ENCODE measurements at places on chromosomes 16 and 17.

- DNase-seq: no peak
These were observed 125.2 kb downstream of the CDH11 start for GRCh38 chr16:64996641-64997040.

DNA sequence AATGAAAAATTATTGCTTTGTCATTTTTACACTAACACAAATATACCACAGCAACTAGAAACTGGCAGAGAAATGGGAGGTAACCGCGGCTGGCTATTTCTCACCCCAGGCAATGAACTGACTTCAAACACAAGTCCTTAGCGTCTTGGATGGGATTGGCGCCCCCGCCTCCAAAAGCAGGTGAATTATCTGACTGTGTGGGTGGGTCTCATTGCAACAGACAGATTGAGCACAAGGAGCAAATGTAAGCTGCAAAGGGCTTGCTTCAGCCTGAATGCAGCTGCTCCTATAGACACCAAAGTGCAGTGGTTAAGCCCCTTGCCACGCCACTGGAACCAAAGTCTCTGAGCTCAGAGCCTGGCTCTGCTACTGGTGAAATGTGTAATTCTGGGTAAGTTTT is 225.0 kb downstream of the XYLT1 start:
- DNase-seq: no peak

- no peak for DNase-seq
These were observed 29.4 kb upstream of the NAT9 start for GRCh38 chr17:74805591-74805991.

DNA sequence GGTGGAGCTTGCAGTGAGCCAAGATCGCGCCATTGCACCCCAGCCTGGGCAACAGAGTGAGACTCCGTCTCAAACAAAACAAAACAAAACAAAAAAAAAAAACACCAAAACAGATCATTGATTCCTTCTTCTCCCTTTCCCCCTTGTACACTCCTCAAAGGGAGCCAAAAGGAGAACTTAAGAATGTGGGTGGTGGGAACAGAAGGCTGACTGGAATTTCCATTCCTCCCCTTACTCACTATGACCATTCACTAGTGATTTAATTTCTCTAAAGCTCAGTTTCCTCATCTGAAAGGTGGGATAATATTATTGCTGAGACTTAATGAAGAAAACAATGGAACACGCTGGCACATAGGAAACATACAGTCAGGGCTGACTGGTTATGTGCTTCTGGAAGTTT is 17.1 kb upstream of the HNF1B start:
- DNase-seq: no peak

DNA sequence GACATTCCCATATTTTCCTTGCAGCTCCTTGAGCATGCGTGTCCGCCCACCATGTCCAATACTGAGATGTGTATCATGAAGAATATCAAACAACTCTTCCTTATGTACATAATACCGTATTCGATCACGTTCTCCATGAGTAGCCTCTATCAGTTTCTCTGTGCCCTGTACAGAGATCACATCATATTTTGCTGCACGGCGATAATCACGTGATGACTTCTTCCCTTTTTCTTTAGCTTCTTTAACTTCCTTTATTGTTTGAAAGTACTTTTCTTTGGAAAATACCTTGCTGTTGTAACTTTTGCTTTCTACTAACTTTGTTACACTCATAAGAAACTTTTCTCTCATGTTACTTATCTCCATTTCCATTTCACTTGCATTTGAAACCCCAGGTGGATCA is 6.6 kb downstream of the KRABD2 start:
- no peak for DNase-seq

GRCh38 chr17:79046197-79046915 is 22.4 kb downstream of the C1QTNF1 start:
- DNase-seq: no peak

- peak; percentile 76 for DNase-seq
These were observed at the start of gene PRKCB for GRCh38 chr16:23835390-23836077. Gene PRKCB (plus strand): TSS chr16:23835983.

Measured in stimulated activated CD4-positive, alpha-beta T cell treated with anti-CD3 and anti-CD28 coated beads, TNF-alpha, amount 100 ng/mL, for 1 hour (primary cell).